ENCODE measurements at places on chromosomes 4 and X. TPM values are rescaled to one million over a fixed set of nuclear protein-coding genes. Genes with fewer than 3 reads are reported as not detected.

ENPEP gene
- total RNA-seq, result 28.7 TPM

ZNF827 gene
- 0.83 TPM for total RNA-seq

DNA sequence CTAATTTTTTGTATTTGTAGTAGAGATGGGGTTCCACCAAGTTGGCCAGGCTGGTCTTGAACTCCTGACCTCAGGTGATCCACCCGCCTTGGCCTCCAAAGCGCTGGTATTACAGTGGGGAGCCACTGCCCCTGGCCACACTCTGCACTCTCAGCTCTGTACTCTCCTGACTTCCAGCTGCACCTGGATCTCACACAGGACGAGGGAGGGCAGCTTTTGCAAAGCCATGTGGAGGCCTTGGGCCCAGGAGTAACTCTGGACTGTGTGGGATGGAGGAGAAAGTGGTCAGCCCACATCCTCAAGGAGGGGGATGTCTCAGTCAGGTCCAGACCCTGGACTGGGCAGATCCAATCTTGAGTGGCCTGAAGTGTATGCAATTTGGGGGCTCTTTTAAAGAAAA, 23.0 kb downstream of the NAT8L start:
- DNase-seq, result peak; percentile 23
- H3K4me1 ChIP-seq, result no peaks in the 10 kb centered on the region
- no peaks in the 10 kb centered on the region for H3K27me3 ChIP-seq
- H3K27ac ChIP-seq, result no peak overlapping the region
- no peaks in the 10 kb centered on the region for H3K36me3 ChIP-seq
- H3K4me3 ChIP-seq, result no peak overlapping the region

GRCh38 chrX:116142976-116143375, 27.6 kb upstream of the AGTR2 start:
- H3K36me3 ChIP-seq, result no peaks in the 10 kb centered on the region
- no peaks in the 10 kb centered on the region for H3K27me3 ChIP-seq
- DNase-seq, result no peak
- no peak overlapping the region for H3K27ac ChIP-seq
- H3K4me3 ChIP-seq, result no peak overlapping the region

GRCh38 chrX:153539171-153539978, 21.9 kb downstream of the ATP2B3 start:
- H3K4me1 ChIP-seq, result no peaks in the 10 kb centered on the region
- no peak overlapping the region for H3K4me3 ChIP-seq
- DNase-seq, result peak; percentile 84
- no peak overlapping the region for H3K27ac ChIP-seq
- H3K27me3 ChIP-seq, result no peaks in the 10 kb centered on the region

Data from right lobe of liver (tissue), 6 donors.